ENCODE measurements at places on chromosomes 16 and 17. TPM values are rescaled to one million over a fixed set of nuclear protein-coding genes. Genes with fewer than 3 reads are reported as not detected.

DNA sequence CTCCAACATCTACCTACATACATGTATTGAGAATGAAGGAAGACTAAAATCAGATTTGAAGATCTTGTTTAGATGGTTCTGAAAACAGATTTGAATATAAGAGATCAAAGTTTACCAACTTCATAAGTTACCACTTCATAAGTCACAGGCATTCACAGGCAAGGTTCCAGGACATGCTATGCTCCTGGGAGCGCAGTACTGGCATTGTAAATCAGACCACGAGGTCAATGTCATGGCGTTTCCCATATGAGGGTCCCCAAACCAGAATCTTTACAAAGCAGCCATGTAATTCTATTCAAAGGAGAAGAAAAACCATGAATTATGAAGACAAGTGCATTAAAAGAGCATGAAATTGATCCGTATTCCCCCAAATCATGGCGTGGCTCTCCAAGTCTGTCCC is 3.0 kb downstream of the CDH11 start:
- DNase-seq = peak; percentile 58

DNA sequence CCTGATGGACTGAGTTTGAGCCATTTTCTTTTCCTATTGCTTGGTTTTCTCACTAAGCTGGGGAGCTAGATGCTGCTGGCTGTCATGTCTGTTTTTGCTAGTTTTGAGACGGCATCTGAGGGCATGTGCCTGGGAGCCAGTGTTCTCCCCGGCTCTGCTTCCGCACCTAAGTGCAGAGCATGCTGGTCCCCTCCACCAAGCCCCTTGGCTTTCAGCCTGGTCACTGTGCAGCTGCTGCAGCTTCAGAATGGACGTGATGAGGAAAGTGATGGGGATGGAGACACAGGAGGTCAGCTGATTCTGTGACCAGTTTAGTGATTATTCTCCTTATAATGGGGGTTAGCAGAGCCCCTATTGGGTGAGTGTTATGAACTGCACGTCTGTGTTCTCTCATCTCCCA is 28.5 kb downstream of the DNAH17 start:
- DNase-seq = no peak

GRCh38 chr17:63962298-63962744 is 10.4 kb downstream of the SCN4A start:
- DNase-seq = no peak

GRCh38 chr17:61219460-61219859 is 180.2 kb upstream of the TBX2 start:
- DNase-seq = peak; percentile 90

GRCh38 chr16:23670137-23670776 is 8.4 kb upstream of the PLK1 start:
- DNase-seq = no peak

- no peak for DNase-seq
Observed at GRCh38 chr17:40101367-40102210, 1.2 kb upstream of the NR1D1 start.

Gene IL17C
- total RNA-seq = not detected

Gene MBTD1
- total RNA-seq = 9.0 TPM

GRCh38 chr17:1096215-1096614 is 83.6 kb downstream of the ABR start:
- DNase-seq = no peak

DNA sequence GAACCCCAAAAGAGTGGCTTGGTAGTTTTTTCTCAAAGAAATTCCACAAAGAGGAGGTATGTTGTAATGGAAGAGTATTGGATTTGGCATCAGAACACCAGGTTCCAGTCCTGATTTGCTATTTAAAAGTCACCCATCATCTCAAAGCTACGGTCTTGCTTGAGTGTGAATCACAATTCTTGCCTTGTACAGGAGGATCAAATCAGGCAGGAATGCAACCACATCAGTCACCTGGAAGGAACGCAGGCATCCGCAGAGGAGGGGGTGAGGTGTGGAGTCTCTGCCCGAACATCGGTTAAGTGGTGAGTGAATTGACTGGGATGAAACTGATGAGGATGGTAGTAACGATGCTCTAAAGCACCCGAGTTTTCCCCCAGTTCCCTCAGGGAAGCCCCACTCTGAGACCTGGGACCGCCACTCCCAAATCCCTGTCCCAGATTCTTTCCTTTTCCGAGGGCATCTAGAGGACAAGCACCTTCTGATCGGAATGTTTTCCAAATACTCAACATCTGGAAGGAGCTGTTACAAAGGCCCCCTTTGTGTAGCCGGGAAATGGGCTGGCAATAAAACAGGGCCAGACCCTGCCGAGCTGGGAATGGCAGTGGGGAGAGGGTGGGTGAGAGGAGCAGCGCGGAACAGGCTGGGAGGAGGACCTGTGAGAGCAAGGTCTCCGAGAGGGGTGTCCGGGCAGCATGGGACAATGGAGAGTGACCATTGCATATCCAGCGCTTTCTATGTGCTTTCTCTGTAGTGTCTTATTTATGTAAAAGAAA is 469.6 kb downstream of the SLC39A11 start:
- no peak for DNase-seq

DNA sequence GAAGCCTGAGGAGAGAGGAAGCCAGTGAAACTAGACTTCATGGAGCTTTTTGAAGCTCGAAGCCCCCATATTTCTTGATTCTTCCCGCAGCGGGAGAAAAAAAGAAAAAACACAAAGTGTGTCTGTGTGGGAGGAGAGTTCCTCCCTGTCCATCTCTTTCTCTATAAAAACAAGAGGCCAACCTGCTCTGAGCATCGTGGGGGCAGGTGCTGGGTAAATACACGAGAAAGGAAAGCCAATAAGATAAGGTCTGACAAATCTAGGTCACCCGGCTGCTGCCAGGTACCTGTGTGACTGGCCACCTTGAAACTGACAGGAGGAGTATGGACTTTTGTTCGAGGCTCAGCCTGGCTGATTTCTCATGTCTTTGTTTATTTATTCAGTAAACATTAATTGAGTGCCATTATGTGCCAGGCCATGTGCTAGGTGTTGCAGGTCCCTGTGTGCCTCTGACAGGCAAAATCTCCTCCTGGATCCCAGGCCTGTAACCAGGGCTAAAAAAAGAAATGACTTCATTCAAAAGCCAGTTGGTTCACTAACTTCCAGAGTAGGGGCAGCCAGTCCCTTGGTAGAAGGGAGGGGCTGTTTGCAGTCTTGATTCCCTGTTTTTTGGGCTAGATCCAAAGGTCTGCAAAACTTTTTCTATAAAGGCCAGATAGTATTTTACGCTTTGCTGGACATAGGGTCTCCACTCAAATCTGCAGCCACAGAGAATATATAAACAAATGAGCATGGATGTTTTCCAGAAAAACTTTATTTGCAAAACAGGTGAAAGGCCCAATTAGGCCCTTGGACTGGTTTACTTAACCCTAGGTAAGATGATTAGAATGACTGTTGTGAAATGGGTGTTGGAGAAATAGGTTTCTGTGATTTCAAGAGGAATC is 35.6 kb downstream of the YPEL2 start:
- DNase-seq = peak; percentile 87

DNA sequence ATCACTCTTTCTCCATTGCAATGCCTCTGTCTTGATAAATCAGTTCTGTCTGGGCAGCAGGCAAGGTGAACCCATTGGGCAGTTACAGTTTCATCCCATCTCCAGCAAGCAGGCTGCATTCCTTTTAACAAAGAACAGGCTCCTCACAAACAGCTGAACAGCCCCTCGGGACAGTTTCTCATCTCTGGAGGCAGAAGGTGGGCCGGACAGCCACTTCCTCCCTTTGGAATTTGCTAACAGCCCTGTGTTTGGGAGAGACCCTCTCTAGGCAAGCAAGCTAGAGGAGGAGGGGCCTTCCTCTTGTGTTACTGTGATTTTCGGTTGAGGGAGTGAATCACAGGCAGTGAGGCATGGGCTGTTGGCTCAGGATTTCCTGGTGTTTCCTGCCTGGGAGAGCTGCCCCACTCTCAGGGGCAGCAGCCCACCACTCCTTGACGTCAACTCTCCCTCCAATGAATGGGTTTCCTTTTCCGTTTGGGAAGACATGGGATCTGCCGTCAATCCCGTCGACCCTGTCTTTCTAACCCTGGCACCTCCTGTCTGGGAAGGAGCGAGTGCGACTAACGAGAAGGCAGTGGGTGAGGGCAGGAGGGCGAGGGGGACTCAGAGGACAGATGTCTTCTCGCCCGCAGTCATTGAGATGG is 3.7 kb upstream of the PGS1 start:
- DNase-seq = no peak

- DNase-seq = peak; percentile 39
Observed at GRCh38 chr16:59411961-59412841, 678.1 kb upstream of the GOT2 start.

Gene PCGF2
- total RNA-seq = 29.2 TPM

DNA sequence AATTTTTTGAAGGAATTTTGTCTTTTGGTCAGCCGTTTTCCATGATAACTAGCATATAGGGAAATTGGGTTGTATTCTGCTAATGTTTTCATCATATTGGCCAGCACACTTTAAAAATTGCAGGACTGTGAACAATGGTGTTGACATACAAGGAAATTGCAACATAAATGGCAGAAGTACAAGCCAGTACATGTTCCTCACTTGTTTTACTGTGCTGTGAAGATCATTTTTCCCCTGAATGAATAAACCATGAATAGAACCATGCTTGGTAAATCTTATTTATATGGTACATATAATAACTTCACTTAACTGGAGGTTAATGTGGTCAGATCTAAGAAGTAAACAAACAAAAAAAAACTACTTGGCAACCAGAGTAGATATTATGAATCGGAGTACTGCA is 22.8 kb downstream of the OMG start:
- DNase-seq = peak; percentile 87

Gene ATP2A1
- 0.34 TPM for total RNA-seq

DNA sequence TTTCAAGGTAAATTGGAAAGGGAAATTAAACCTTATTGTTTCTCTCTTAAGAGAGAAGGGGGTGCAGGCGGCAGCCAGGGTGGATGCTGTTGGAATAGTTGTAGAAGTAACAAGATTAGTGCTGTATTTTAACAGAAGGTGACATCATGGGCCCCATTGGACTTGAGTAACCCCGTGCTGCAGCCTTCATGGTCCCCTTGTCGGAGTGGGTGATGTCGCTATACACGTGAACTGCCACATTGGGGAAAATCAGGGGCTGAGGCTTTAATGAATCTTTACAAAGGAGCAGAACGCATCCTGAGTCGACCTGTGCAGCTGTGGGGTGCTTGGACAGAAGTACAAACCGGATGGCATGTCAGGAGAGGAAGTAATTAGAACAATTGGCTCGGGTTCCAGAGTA is 3.2 kb downstream of the SNX11 start:
- no peak for DNase-seq

Gene ADAP2
- total RNA-seq = 37.1 TPM
